ENCODE measurements at places on chromosomes 4 and X.

- no peak for DNase-seq
These were observed 108.4 kb upstream of the FAM241A start for GRCh38 chr4:112036886-112037285.

- DNase-seq = no peak
These were observed 59.2 kb upstream of the SMIM10 start for GRCh38 chrX:134931550-134931949.

DNA sequence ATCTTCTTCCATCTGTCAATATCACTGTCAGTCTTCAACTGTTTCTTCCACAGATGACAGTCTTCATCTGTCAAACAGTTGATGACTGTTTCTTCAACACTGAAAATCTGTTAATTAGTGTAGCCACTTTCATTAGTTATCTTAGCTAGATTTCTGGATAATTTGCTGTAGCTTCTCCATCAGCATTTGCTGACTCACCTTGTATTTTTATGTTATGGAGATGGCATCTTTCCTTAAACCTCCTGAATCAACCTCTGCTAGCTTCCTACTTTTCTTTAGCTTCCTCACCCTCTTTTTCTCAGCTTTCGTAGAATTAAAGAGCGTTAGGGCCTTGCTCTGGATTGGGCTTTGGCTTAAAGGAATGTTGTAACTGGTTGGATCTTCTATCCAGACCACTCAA, 25.1 kb downstream of the USP53 start:
- no peak for DNase-seq

- no peak for DNase-seq
These were observed 5.9 kb upstream of the GRPEL1 start for GRCh38 chr4:7073526-7074390.

DNA sequence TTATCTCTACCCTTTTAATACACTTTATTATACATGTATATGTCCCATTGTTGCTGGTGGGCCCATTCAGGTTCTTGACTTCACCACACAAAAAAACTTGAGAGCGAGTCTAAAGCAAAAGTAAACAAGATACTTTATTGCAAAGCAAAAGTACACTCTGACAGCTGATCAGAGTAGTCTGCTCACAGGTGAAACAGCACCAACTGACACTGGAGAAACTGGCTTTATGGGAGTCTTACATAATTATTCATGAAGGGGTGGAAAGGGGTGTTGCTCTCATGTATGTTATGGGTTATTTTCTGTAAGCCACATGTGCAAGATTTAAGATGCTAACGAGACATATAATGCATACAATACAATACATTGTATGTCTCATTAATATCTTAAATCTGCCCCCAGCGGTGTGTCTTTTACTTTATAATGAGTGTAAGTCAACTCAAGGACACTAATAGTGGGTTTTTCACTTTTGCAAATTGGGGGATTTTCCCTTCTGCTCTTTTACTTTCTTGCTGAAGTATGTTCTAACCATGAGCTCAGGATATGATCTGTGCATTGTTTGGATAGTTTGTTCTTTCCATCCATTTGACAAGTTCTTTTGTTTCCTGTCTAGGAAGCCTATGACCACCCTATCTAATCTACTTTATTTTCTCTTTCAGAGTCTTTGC, 256.1 kb upstream of the ITM2A start:
- DNase-seq = no peak

- DNase-seq = no peak
These were observed 44.5 kb upstream of the MAGEB2 start for GRCh38 chrX:30170900-30171299.

- DNase-seq = no peak
These were observed 145.7 kb downstream of the RELL1 start for GRCh38 chr4:37540486-37540885.

- DNase-seq = no peak
These were observed 119.0 kb downstream of the ANKRD50 start for GRCh38 chr4:124593494-124593893.

GRCh38 chr4:54100595-54101189, 729 bp downstream of the GSX2 start:
- peak; percentile 77 for DNase-seq
